Foreskin keratinocyte (primary cell): ENCODE measurements at places on chromosomes 1 and 21. TPM values are rescaled to one million over a fixed set of nuclear protein-coding genes. Genes with fewer than 3 reads are reported as not detected.
A peak's percentile ranks its signal among the peaks of the same experiment; 100 is the strongest.

DNA sequence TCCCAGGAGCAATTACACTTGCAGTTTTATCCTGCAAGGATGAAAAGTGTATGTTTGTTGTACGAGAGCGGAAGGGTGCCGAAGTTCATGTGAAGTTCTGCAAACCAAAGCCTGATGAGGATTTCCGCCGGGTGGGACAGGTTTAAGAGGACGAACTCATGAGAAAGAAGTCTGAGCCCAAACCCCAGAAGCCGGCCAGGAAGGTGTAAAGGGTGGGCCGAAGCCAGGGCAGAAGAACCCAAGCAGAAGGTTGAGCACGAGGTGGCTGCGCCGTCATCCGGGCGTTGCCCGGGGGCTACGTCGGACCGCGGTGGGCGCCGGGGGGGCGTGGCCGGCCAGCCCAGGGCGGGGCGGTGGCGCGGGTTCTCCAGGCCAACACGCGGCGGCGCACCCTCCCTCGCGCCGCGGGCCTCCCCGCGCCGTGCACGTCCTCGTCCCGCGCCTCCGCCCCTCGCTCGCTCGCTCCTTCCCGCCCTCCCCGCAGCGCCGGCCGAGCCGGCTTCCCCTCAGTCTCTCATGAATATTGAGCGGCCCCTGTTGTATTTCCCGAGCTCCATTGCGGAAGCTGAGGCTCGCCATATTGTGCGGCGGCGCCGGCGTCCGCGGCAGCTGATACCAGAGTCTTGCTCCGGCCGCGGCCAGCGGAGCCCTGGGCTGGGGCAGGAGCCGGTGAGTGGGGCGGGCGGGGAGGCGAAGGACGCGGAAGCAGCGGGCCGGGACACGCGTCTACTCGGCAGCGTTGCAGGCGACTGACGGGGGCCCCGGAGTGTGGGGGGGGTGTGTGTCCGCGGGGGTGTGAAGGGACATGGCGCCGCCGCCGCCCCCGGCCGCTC, at the start of gene RNF2:
Gene RNF2 (plus strand): TSS at position 578 of the 833 bp plus-strand sequence. CDS start 41,996 bp downstream, outside the sequence.
- peak; percentile 44 for DNase-seq

DNA sequence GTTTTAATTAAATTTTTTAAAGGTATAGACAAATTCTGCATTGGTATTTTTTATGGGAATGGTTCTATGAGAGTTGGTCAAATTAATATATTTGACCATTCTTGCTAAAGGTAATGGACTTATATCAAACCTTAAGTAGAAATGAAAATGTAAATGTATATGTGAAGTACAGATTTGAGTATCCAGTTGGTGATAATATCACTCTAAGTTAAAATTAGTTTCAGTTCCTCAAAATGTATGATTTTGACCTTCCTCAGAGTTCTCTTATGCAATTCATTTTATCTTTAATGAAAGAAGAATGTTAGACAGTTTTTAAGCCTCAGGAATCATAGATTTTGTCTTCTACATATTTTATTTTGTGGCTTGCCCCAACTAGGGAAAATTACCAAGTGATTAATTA, 1291.5 kb upstream of the B3GALT2 start:
- DNase-seq = no peak

- peak; percentile 92 for DNase-seq
These were observed 57.3 kb downstream of the NKAIN1 start for GRCh38 chr1:31182352-31182751.

GRCh38 chr1:38724160-38725131, 135.1 kb downstream of the RRAGC start:
- DNase-seq = no peak

DNA sequence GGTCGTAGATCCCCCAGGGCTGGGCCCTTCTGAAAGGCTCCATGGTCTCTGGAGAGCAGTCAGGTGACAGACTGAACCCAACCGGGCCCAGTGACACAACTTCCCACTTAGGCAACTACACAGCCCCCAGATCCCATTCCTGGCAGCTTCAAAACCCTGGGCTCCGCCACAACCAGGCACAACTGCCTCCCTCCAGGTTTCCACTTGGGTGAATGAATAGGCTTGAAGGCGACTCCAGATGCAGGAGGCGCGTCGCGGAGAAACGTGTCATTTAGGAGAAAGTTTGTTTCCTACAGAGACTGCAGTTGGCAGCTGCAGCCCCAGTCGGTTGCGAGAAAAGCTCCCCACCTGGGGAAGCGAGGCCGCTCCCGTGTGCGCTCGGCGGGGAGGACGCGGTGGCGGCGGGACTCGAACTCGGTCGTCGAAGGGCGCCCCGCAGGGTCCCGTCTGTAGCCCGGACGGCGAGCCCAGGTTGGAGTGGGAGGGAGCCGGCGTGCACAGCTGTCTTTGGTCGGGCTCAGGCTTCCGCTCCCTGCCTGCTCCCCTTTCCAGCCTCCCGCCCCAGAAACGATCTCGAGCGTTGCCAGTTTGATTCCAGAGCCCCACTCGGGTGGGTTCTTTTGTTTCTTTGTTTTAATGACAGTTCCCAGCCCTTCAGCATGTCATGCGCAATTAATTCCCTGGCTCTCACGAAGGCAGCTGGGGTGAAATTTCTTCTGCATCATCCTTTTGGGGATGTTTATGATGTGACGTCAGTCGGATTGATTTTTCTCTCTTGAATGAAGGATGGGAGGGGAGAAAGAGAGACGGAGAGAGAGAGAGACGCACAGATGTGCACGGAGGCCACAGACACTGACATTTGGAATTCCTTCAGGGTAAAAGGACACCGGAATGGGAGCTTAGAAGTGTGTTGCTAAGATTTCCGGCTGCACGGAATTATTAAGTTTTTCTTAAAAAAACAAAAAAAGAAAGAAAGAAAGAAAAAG, 862 bp upstream of the SGIP1 start:
- peak; percentile 25 for DNase-seq

GRCh38 chr21:35682904-35683549, 377.3 kb downstream of the SETD4 start:
- DNase-seq = no peak

Gene NHLH1
- total RNA-seq = 0.04 TPM in 1 of 2 replicates, not detected in the other

- no peak for DNase-seq
These were observed 316.7 kb downstream of the BRINP2 start for GRCh38 chr1:177487481-177487880.

GRCh38 chr1:44485229-44485933, 80.3 kb downstream of the RNF220 start:
- peak; percentile 40 for DNase-seq

Gene DFFA
- total RNA-seq = 57.3 and 69.3 TPM in 2 replicates

GRCh38 chr1:7471836-7472235, 299.3 kb upstream of the VAMP3 start:
- DNase-seq = peak; percentile 43

DNA sequence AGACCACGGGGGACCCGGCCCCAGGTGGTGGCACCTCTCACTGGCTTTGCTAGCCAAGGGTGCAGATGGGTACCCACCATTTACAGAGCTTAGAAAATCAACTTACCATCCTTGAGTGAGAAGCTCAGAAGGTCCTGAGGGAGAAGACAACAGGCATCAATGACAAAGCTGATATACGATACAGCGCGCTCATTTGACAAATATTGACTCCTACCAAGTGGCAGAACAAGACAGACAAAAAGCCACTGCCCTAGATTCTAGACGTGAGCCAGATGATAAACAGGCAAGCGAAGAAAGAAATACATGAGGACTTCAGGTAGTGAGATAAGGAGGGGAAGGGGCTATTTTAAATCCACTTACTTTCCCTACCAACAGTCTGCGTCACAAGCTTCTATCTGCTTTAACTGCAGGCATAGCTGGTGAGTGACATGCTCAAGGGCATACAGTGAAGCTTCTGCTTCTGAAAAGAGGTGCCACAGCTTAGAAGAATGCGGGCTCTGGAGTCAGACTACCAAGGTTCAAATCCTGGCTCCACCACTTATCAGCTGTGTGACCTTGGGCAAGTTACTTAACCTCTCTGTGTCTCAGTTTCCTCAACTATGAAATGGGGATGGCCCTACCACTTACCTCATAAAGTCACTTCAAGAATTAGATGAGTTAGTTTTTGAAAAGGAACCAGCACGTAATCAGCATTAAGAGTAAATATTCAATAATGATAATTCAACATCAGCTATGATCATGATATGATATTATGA, 29.1 kb downstream of the TMCO4 start:
- no peak for DNase-seq

GRCh38 chr1:25472471-25472870, 41.8 kb downstream of the MACO1 start:
- no peak for DNase-seq

GRCh38 chr1:119595606-119596005, 52.5 kb downstream of the ZNF697 start:
- no peak for DNase-seq

Gene ALPL
- 1.2 TPM in 1 of 2 replicates, not detected in the other for total RNA-seq

GRCh38 chr1:217004776-217005436, 281.7 kb upstream of the ESRRG start:
- DNase-seq = no peak

GRCh38 chr1:53144201-53144600, 1.8 kb upstream of the SLC1A7 start:
- no peak for DNase-seq
